Activated CD8-positive, alpha-beta memory T cell treated with anti-CD3 and anti-CD28 coated beads for 48 hours (primary cell): ENCODE measurements at places on chromosomes 12 and 14.

GRCh38 chr12:52585946-52586345 lies 12.3 kb upstream of the KRT74 start:
- no peak for DNase-seq

- DNase-seq = no peak
Observed at GRCh38 chr14:48553443-48553842, 878.0 kb upstream of the MDGA2 start.

DNA sequence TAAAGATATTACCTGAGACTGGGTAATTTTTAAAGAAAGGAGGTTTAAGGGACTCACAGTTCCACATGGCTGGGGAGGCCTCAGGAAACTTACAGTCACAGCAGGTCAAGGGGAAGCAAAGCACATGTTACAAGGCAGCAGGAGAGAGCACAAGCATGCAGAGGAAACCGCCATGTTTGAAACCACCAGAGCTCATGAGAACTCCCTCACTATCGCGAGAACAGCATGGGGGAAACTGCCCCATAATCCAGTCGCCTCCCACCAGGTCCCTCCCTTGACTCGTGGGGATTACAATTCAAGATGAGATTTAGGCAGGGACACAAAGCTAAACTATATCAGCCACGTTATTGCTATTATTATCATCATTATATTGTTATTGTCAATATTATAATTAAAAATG lies 138.7 kb downstream of the RIMBP2 start:
- no peak for DNase-seq

DNA sequence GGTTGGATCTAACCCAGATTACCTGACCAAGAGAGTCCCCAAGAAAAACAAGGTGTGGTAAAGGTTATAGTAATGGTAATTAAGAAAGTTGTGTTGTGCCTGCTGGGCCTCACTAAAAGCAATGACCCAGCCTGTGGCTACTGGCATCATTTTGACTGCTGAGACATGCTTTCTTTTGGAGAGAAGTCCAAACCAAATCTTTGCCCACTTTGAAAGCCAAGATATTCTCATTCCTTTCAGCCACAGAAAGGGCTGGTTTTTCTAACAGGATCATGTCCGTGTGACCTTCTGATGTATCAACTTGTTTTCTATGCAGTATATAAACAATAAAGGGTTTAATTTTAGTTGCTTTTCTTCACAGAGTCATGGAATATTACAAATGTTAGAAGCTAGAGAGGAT lies 388.6 kb downstream of the RAD51B start:
- DNase-seq = no peak

DNA sequence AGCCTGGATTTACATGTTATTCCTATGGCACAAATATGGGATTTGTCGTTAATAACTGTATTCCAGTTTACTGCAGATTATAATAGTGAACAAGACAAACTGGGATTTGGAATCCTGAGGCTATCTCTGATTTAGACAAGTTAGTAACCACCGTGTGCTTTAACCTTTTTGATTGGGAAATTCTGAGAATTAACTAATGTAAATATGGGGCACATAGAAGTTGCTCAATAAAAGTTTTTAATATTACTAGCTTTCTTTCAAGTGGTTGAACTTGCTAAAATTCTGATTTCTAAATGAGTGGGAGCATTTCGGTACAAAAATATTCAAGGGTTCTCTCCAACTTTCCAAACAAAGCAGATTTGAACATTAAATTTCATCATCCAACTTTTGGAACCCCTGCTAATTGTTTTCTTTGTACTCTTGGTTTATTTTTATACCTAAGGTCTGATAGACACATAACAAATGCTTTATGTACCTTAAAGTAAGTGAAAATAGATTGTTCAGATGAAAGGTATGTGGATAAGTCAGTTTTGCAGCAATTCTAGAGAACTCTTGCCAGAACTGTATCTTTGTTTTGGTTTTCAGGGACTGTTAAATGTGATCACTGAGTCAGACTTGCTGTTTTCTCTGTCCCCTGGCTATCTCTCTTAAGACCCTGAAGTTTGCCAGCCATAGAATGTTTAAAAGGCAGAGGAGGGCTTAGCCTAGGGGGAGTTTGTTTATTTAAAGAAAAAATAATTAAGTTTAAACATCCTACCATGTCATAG lies 57.5 kb downstream of the FRS2 start:
- DNase-seq = no peak

DNA sequence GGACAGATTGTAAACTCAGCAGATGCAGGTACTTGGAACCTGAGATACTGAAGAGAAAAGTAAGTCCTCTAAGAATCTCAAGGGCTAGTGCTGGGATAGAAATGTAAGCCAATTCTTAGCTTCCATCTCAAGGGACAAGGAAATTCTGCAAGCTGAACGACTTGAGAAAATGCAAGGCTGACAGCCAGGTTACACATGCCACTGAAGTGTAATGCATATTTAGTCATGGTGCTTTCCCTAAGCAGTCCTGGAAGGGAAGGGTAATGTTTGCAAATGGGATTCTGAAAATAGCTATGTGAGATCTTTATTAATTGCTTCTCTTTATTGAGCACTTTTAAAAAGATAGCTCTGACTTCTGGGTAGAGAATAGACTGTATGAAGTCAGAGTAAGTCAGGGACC lies 402.7 kb upstream of the SEL1L start:
- no peak for DNase-seq

DNA sequence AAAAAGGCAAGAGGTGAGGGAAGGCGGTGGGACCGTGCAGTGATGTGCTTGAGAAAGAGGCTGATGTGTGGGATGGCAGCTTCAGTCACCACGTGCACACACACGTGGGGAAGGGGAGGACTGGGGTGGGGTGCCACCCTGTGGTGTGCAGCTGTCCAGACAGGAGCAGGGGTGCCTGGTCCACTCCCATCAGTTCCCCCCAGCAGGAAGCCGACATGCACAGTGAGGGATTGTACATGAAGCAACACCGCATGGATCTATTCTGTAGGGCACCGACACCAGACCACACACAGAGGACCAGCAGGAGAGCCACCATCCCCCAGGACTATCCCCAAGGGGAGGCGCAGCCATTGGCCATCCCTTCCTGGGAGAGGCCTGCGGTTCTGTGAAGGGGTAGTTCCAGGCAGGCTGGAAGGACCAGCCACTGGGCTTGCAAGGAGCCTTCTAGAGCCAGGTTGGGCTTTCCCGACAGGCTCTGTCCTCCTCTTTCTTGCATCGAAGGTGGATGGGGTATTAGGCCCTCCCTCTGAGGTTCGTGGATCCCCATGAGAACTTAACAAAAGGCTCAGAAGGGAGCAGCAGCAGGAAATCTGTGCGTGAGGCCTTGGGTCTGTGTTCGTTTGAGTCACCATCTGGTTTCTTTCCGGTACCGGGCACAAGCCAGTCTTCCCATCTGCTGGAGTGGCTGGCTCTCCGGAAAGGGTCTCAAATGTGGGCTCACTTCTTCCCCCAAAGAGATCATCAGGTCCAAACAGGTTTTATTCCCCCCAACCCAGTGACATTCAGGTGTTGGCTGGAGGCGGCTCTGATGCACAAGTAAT lies 59.8 kb downstream of the PLEKHG3 start:
- no peak for DNase-seq
